ENCODE measurements at places on chromosomes 11 and 22.

GRCh38 chr22:40668611-40669411 lies 10.5 kb upstream of the MCHR1 start:
- DNase-seq, result peak; percentile 77

DNA sequence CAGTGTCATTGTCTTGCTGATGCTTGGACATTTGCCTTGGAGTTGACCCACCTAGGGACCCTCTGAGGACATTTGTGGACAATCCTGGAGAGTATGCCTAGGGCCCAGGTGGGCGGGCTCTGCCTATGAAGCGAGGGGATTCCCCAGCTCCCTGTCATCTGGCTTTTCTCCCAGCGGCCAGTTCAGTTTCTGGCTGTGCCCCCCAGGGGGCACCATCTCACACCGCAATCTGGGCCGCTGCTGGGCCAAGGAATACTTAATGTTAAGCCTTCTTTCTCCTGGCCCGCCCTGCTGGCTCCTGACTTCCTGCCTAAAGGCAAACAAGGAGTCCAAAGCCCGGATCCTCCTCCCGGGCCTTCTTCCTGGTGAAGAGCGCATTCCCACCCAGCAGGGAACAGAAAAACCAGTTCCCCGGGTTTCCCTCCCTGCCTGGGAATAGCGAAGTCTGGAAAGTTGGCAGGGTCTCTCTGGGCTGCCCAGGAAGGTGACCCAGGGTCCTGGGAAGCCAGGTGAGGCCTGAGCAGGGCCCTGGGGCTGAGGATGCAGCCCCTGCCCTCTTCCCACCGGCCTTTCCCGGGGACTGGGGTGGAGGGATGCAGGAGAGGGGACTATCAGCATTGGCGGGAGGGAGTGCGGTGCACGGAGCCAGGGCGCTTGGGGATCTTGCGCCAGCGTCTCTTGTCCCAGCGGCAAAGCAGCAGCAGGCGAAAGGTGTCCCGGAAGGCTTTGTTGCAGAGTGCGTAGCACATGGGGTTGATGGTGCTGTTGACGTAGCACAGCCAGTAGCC lies 11.9 kb downstream of the CHRM1 start:
- DNase-seq, result no peak

- no peak for DNase-seq
Observed at GRCh38 chr11:85379066-85379465, 248.1 kb downstream of the DLG2 start.

- no peak for DNase-seq
Observed at GRCh38 chr11:57460758-57461749, 726 bp downstream of the RTN4RL2 start.

DNA sequence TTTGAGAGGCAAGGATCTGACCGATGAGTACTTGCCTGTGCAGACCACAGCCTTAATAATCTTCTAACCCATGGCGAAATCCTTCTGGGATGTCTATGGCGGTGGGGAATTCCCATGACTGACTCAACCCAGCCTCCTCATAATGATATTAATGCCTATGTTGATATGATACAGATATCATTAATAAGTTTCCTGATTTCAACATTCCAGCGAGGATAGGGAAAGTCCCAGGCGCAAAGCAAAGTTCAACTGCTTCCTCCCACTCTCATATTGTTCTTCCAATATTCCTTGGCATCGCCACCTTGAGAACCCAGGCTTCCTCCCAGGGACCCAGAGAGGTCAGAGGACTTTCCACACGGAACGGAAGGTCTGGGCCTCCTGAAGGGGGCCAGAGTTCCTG lies 110.3 kb upstream of the TMEM45B start:
- DNase-seq, result no peak

Measured in AG04449 (cell line).